CD8-positive, alpha-beta memory T cell (primary cell): ENCODE measurements at places on chromosomes 7 and 10. TPM values are rescaled to one million over a fixed set of nuclear protein-coding genes. Genes with fewer than 3 reads are reported as not detected.

Gene PIK3CG
- 25.3 TPM for total RNA-seq

Gene ZNF655
- total RNA-seq: 58.2 TPM

DNA sequence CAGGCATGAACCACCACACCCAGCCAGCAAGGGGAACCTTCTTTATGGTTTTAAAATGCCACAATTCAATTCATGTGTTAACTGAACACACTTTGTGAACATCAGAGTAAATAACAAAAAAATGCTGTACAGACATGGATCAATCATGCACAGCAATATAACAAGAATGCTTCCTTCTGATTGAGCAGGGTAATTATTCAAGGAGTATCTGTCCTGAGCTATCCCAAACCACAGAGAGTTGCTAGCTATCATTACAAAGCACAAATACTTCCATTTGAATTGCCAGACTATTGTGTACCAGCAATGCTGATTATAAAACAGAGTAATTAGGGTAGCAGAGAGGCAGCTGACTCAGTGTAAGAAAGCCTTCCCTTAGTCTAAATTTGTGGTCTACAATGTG is 11.3 kb upstream of the RHOBTB1 start:
- H3K4me1 ChIP-seq: no peaks in the 10 kb centered on the region
- H3K4me3 ChIP-seq: no peak overlapping the region
- no peak overlapping the region for H3K27ac ChIP-seq
- H3K36me3 ChIP-seq: no peaks in the 10 kb centered on the region
- DNase-seq: no peak
- no peaks in the 10 kb centered on the region for H3K27me3 ChIP-seq

GRCh38 chr7:132899833-132900232 is 182.1 kb downstream of the CHCHD3 start:
- H3K36me3 ChIP-seq: peaks cover 5% of the 10 kb centered on the region
- no peaks in the 10 kb centered on the region for H3K4me1 ChIP-seq
- H3K27ac ChIP-seq: no peak overlapping the region
- H3K4me3 ChIP-seq: no peak overlapping the region

DNA sequence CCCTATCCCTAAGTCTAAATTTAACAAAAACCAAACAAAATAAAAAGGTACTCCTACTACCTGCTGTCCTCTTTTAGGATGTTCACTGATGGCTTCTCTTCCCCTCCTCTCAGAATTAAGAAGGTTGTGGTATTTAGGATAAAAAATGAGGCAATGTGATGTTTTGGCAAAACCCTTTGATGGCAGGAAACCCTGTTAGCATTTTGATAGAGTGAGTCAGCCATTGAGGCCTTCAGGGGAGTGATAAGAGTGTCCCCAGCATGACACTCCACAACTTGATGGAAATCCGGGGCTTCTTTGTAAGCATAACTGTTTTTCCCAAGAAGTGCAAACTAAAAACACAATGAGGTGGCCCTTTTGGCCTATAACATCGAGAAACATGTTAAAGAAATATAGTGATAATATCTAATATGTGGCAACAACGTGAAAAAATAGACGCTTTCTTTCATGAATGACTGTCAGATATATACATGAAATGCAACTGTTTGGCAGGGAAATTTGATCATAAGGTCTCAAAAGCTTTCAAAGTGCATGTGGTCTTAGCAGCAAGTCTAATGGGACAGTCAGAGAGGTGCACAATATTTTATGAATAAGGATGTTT is 55.0 kb downstream of the PRTFDC1 start:
- H3K4me1 ChIP-seq: peaks cover 49% of the 10 kb centered on the region
- no peak overlapping the region for H3K4me3 ChIP-seq
- H3K36me3 ChIP-seq: no peaks in the 10 kb centered on the region
- peak overlapping the region; percentile 19 for H3K27ac ChIP-seq
